ENCODE measurements at places on chromosomes 1 and 21.

DNA sequence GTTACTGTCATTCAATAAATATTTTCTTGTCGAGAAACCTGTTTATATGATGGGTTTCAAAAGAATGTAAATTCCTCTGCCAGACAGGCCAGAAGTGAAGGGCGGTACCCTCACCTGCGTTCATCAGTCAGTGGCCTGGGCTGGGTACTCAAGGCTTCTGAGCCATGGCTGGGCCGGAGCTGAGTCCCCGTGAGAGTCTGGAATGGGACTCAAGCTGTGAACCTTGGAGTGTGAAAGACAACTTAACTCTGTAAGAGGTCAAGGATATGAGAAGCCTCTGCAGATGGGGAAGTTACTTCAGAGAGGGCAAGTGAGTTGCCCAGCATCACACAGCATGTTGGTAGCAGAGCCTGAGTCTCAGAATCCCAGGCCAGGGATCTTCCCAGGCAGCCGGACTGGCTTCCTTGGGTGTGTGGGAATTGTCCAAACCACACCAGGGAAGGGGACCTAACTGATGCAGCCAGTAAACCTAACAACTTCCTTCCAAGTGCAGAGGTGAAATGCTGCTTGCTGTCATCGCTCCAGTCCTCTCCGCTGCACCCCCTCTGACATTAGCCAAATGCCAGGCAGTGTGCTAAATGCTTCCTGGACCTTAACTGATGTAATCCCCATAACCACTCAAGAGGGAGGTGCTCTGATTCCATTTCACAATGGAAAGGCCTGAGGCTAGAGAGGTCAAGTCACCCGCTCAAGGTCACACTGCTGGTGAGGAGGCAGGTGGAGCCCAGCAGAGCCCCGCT lies 4.8 kb downstream of the DISP3 start:
- DNase-seq = no peak

DNA sequence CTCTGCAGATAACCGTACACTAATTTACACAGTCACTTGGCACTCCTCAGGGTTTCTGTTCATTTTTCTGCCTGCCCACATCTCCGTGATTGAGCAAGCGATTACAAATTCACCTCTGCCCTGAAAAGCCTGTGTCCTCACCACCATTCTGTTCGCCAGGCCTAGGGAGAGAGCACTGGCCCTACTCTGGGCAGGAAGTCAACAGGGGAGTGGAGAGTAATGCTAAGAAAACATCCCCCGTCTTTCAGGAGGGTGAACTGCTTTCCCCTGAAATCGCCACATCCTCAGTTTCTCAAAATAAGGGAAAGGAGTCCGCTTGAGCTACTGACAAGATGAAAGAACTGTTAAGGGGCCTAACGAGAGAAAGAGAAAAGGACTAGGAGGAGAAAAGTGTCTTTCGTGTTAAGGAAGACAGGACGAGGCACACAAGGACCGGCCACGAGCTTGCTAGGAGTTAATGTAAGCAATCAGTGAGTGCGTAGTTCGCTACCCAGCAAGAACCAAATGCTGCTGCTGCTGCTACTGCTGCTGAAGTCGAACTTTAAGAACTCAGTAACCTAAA lies 632 bp downstream of the PEX19 start:
- DNase-seq = peak; percentile 46

DNA sequence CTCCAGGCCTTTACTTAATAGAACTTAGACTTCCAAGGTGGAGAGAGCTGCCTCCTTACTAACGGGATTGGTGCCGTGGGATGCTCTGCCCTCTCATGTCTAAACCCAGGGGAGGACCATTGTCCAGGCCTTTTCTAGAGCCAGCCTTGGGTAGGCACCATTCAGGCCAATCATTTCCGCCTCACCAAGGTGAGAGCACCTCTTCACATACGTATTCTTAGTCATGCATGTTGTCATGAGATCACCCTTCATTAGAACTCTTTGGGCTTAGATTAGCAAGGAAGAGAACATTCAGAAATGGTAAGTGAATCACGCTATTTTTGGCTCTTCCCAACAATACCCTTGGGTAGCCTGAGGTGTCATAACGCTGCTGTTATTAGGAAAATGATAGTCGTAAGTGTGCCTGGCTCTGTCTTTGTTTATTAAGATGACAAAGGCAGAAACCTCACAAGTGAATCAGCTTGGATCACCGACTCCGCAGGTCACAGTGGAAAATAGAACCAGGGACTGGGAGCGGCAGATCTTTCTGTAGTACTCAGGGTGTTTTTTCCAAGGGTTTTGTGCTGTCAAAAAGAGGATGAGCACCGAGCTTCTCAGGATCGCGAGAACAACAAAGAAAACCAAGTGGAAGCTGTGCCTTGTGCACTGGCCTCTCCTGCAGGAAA lies 55.0 kb downstream of the HUNK start:
- DNase-seq = no peak

GRCh38 chr1:7785108-7785507 lies 1.0 kb downstream of the PER3 start:
- no peak for DNase-seq

Data from RWPE1 (cell line).